ENCODE measurements at places on chromosomes 7 and 10.
A peak's percentile ranks its signal among the peaks of the same experiment; 100 is the strongest.

- DNase-seq, result no peak
Observed at GRCh38 chr7:94042381-94042780, 38.2 kb upstream of the BET1 start.

DNA sequence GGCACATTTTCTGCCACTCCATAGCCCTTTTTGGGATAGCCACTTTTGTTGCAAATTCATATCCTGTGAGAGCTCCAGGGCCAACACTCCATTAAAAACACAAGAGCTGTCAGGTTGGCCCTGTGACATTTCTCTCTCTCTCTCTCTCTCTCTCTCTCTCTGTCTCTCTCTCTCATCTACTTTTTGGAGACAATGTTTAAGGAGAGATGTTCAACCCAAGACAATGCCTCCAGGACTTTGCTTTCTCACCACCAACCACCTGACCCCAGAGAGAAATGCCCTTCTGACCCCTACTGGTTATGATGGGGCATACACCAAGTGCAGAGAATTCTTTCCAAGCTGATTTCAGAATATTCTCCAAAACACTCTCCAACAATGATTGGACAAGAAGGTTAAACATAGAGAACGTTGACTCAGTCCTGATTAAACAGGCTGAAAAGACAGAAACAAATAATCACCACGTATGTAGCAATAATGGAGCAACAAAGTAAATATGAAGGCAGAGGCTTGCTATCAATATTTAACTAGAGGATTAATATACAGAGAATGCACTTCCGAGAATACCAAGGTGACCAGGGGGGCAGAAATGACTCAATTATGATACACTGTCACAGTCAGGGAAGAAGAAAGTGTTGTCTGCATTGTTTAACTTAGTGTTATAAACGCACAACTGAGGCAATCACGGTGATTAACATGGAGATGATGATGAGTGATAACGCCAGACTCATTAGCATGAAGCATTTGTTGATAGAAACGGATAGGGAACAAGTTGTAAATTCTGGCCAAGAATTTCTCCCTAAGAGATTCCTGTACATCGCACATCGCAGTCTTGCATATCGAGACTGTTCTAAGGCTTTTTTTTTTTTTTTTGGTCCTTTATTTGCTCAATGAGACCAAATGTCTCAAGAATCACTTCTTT lies 178.5 kb downstream of the NRP1 start:
- peak; percentile 61 for DNase-seq

DNA sequence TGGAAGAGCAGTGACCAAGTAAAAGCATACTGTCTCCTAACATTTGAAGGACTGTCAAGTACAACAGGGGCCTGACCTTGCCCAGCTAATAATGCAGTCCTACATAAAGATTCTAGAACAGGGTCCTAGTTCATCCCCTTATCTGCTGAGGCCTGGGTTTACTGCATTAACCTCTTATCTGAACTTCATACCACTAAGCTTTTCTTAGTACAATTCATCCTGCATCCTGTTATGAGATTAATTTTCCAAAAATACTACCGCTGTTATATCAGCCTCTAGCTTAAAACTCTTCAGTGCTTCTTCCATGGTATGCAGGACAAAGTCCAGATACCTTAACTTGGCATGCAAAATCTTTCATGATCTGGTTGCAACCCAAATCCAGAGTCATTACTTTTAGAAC lies 72.5 kb downstream of the CHRM2 start:
- no peak for DNase-seq

- DNase-seq, result no peak
Observed at GRCh38 chr7:109967406-109967805, 1123.5 kb upstream of the LRRN3 start.

DNA sequence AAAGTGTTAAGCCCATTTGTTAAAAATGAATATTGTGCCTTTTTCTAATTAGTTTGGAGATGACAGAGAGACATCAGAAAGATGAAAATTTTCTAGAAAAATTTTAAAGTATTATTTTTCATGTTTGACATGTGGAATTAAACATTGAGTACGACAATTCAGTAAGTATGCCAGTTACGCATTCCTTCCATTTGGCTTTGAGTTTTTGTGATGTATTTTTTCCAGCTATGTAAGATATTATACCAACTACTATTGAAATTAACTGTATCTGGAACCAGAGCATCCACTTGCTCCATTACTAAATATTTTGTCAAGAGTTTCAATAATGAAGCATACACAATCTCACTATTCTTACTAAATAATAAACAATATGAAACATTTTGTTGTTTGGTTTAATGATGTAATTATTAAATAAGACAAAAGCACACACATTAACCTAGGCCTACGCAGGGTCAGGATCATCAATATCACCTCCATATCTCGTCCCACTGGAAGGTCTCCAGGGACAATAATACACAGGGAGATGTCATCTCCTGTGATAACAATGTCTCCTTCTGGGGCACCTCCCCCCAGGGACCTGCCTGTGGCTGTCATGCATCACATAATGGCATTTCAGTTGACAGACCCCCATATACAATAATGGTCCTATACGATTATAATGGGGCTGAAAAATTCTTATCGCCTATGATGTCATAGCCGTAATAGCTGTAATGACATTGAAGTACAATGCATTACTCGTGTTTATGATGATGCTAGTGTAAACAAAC lies 274.1 kb downstream of the REEP3 start:
- DNase-seq, result no peak

DNA sequence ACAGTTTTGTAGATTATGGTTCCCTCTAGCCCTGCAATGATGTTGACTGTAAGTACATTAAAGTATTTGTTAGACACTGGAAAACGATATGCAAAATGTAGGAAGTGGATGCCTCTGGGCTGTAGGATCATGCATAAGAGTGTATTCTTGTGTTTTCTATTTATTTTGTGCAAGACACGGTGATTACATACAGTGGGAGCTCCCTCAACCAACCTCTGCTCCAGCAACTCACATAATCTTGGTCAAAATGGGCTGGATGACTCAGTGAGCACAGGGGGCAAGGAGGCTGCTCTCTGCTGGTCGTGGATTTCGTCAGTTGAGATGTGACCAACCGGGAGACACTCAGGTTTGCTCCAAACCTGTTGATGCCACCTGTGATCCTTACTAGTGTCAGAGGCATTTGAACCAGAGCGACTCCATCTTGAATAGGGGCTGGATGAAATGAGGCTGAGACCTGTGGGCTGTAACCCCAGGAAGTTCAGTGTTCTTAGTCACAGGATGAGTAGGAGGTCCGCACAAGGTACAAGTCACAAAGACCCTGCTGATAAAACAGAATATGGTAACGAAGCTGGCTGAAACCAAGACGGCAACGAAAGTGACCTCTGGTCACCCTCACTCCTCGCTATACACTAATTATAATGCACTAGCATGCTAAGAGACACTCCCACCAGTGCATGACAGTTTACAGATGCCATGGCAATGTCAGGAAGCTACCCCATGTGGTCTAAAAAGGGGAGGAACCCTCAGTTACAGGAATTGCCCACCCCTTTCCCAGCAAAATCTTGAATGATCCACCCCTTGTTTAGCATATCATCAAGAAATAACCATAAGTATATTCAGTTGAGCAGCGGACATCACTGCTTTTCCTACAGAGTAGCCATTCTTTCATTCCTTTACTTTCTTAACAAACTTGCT lies 56.4 kb upstream of the FAM20C start:
- DNase-seq, result no peak

- no peak for DNase-seq
Observed at GRCh38 chr7:153943457-153943856, 108.7 kb upstream of the DPP6 start.

Measured in GM04503 (cell line).